ENCODE measurements at places on chromosomes 1 and 21.

- no peak for DNase-seq
Observed at GRCh38 chr21:45721671-45722070, 78.1 kb downstream of the PCBP3 start.

GRCh38 chr1:213070406-213070805 lies 19.4 kb downstream of the RPS6KC1 start:
- peak; percentile 56 for DNase-seq

DNA sequence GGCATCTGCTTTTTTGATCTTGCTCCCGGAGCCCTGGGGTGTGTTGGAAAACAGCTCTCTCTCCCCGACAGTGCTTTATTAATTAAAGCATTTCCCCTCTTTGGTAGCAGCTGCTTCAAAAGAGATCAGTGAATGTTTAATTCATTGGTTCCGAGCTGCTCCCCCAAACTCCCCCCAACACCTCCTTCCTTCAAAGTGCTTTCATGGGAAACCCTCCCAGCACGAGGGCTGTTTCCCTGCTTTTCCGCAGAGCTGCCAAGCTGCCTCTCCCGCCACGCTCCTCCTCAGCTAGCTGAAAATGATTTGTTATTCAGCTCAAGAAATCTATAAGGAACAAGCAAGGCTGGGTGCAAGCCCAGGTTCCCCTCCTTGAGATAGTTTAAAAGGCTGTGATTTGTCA lies 40.0 kb upstream of the DISP3 start:
- no peak for DNase-seq

DNA sequence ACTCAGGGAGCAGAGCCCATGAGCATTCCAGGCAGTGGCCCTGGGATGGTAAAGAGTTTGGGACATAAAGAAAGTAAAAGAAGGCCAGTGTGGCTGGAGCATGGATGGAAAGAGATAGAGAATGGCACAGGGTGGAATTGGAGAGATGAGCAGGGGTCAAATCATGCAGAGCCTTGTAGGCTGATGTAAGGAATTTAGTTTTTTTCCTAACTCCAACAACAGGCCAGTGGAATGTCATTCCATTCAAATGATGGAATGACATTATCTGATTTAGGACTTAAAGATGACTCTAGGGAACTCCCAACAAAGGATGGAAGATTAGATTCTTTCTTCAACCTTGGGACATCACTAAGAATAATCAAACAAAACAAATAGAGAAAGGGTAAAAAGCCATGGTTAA lies 12.8 kb upstream of the S100A2 start:
- no peak for DNase-seq

DNA sequence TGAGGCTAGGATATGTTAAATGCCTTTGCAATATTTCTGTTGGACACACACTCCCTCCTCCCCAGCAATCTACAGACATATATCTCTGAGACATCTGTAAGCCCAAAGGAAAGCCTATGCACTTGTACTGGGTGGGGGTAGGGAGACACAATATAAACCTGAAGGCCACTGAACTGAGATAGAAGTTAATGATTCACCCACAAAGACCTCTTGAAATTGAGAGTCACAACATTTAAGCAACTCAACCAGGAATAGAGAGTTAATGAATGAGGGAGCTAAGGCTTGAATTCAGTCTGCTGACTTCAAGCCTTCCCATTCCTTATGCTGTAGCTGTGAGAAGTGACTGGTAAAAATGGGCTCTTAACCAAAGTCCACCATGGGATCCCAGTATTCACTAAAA lies 5.0 kb downstream of the OR10J1 start:
- DNase-seq = no peak

GRCh38 chr1:217135569-217135915 lies 412.3 kb upstream of the ESRRG start:
- DNase-seq = peak; percentile 51

DNA sequence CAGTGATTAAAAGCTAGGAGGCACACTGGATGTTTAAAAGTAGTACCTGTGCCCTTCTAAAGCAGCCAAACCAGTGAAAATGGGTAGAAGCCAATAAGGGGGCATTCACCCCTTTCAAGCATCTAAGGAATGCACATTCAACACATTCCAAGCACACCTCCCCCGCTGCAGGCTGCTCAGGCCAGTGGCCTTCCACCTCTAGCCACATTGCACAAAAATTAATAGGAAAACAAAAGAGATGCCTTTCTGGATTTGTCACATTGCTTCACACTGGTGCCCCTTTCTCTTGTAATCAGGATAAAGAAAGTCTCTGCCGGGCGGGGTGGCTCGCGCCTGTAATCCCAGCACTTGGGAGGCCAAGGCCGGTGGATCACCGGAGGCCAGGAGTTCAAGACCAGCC lies 834.0 kb downstream of the USP25 start:
- no peak for DNase-seq

DNA sequence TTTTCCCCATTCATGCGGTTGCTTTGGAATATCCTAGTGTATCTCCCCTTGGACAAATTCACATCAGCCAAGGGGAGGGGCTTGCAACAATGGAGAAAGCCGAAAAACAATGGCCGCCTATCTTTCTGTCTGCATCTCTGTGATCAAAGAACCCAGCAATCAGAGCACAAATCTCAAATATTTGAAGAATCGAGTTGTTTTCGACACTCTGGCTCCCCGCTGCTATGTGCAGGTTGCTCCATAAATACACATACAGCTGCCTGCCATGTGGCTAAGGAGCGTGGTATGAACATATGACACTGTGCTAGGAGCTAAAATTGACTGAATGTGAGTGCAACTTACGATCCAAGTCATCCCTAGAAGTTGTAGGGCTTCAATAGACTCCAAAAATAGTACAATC lies 8.5 kb downstream of the CFHR4 start:
- no peak for DNase-seq

GRCh38 chr1:174872615-174873058 lies 127.1 kb upstream of the CACYBP start:
- no peak for DNase-seq

DNA sequence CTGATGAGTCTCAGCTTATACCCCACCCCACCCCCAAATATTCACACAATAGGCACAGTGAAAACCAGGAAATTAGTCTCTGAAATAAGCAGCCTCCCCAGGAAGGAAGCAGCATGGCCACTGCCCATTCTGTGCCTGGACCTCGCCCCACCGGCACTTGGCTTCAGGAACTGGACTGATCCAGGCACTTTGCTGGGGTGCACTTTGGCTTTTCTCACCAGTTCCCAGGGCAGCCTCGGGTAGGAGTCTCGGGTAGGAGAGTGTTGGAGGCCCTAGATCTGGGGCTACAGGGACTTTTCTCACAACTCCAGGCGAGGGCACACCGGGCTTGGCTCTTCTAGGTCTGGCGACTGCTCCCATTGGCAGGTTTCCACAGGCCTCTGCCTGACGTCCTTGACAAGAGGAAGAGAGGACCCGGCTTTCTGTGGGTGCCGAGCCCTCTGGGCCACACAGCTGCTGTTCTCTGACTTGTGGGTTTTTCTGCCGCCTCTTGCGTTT lies 18.7 kb downstream of the ADARB1 start:
- DNase-seq = no peak

GRCh38 chr1:62311473-62311943 lies 7.7 kb downstream of the KANK4 start:
- no peak for DNase-seq

GRCh38 chr1:244449936-244450508 lies 1.7 kb downstream of the ADSS2 start:
- DNase-seq = peak; percentile 3

DNA sequence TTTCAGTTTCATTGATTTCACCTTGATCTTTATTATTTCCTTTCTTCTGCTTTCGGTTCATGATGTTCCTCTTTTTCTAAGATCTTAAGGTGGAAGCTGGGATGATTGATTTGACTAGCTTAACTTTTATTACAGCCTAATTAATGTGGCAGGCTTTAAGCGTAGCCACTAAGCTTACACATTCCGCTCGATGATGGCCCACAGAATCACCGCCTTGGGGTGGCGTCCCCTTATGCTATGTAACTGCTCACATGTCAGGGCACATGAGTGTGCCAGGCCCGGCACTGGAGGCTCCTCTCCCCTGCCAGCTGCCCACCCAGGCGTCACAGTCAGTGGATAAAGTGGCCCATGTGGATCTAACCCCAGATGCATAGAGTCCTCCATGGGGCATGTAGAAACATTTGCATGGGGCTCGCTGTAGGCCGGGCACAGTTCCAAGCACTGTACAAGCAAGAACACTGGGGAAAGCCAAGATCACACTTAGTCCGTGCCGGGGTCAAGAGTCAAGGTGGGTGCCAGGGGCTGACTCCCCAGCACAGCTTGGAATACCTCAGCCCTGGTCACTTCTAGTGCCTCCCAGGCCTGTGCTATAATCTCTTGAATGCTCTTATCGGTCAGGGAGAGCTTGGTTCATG lies 41.7 kb downstream of the PKNOX1 start:
- DNase-seq = no peak

DNA sequence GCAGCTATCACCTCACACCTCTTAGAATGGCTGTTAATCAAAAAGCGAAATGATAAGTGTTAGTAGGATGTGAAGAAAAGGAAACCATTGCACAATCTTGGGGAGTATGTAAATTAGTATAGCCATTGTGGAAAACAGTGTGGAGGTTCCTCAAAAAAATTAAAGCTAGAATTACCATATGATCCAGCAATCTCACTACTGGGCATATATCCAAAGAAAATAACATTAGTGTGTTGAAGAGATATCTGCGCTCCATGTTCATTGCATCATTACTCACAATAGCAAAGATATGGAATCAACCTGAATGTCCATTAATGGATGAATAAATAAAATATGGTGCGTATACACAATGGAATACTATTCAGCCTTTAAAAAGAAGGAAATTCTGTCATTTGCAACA lies 68.9 kb downstream of the SNRPE start:
- DNase-seq = no peak

GRCh38 chr1:206006946-206007345 lies 3.8 kb upstream of the RAB7B start:
- no peak for DNase-seq

- DNase-seq = peak; percentile 76
Observed at GRCh38 chr21:29104239-29104708, 26.2 kb upstream of the MAP3K7CL start.

- DNase-seq = no peak
Observed at GRCh38 chr1:6488602-6489382, 2.7 kb downstream of the PLEKHG5 start.

DNA sequence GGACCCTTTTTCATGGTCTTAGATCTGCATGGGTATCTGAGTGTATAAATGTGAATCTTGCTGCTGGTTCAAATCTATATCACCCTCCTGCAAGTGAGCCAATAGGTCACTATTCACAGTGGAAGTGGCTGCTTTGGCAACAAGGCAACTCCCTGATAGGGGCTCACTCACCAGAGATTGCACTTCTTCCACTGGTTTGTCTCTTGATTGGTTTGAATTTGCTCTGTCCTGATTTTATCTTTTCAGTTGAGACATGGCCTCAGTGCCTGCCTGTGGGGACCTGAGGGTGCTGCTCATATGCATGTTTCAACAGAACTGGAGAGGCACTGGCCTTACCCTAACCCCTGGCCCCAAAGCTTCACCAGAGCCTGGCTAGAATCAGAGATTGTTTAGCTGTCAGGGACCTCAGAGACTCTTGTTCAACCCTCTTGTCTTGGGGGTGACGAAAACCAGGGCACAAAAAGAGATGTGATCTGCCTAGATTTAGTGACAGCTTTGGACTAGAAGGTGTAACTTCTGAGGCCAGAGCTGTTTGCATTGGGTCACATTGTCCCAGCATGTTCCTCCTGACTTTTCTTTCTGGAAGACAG lies 16.9 kb downstream of the AVPR1B start:
- no peak for DNase-seq

GRCh38 chr1:30864681-30865080 lies 43.9 kb downstream of the SDC3 start:
- peak; percentile 36 for DNase-seq

DNA sequence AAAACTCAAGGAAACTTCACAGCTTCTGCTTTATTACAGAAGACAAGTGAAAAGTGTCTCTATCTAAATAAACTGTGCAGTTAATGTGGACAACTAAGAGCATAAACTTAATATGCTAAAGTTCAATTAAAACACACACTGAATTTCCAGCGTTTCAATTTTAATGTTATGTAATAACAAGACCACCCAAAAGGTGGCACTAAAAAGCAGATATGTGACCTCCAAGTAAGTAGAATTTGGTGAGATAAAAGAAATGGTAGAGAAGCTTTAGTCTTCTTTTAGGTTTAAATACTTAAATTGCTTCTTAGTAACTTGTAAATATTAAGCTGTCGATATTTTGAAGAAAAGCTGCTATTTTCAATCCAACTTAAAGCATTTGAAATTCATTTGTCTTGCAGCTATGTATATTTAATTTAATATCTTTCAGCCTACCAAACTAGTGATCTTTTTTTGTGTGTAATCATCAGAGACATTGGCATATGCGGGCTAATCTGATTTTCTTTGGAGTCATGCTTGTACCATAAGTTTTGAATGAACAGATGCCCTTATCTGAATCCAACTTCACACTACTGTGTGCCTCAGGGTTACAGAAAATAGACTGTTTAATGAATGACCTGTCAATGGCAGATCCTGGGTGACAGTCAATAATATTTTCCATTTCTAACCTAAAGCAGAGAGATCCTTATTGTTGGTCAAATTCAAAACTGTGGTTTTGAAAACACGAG lies 36.5 kb upstream of the ADAMTS1 start:
- peak; percentile 43 for DNase-seq

DNA sequence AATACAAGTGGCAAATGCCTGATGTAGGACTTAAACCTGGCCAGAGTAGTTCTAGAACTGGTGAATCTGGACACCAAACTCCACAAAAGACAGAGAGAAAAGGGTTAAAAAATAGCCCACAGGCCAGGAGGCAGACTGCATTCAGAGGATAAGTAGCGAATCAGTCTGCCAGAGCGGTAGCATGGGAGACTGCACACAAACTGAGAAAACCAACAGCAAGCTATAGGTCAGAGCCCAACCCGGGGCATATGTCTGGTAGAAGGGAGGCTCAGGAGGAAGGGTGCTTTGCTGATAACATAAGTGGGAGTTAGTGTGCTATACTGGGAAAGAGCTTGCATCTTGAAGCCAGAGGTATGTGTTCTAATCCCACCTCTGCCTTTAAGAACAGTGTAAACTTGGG lies 4.0 kb downstream of the LRRC53 start:
- DNase-seq = no peak

- peak; percentile 73 for DNase-seq
Observed at GRCh38 chr1:109643385-109644230, 12.3 kb upstream of the GSTM4 start.

DNA sequence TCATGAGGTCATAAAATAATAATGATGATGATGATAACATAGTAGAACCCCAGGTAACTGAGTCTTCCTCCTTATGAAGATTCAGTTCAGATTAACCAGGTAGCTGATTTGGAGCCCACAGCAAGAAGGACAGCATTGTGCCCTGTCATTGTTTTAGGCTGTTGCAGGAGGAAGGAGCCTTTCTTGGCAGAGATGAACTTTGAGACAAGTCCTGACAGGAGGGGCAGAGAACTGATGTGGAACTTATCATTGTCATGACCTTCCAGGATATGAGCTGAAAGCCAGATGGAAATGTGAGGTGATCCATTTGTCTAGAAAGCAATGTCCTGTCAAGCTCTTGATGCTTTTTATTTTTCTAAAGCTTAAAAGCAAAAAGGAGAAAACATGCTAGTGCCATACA lies 132.6 kb upstream of the COA6 start:
- no peak for DNase-seq

GRCh38 chr1:198937231-198938031 lies 298.6 kb downstream of the PTPRC start:
- peak; percentile 98 for DNase-seq
